ENCODE measurements at places on chromosomes 5 and 9. TPM values are rescaled to one million over a fixed set of nuclear protein-coding genes. Genes with fewer than 3 reads are reported as not detected.

DNA sequence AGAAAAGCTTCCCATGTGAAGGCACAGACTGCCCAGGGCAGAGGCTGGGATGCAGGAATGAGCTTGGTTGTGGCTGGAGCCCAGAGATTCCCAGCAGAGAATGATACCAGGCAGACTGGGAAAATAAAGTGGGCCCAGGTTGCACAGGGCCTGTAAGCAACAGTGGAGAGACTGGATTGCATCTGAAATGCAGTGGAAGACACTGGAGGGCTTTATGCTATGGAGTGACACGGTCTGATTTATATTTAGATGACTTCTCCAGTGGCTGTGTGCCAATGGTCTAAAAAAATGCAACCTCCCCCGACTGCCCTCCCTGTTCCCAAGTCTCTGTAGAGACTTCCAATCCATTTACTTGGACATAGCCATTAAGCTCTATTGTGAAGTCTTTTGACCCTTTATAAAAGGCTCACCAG lies 951.1 kb upstream of the DMAC1 start:
- DNase-seq = no peak

- no peak for DNase-seq
These were observed 66.8 kb downstream of the MAMDC2 start for GRCh38 chr9:70110194-70111041.

DNA sequence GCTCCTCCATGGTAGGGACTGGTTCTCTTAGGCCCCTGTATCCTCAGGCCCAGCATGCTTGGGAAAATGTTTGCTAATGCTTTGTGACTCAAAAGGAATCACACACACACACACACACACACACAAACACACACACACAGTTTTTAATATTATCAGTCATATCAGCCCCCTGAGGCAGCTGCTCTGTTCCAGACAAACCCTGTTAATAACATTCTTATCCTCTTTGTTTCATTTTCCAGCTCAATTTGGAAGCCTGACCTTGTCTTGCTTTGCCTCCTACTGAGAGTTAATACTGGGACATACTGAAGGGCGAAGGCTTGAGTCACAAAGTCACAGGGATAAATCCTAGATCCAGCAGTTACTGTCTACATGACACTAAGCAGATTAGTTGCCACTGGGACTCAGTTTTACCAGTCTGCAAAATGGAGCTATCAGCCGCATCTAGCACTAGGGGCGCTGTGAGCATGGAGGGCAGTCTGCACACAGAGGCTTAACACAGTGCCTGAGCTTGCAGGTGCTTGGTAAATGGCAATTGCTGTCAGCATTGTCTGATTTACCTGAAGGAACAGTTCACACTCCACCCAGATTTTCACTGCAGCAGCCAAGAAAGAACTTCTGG lies 37.1 kb upstream of the KCNMB1 start:
- DNase-seq = no peak

- peak; percentile 49 for DNase-seq
These were observed 5.8 kb upstream of the ACTBL2 start for GRCh38 chr5:57488215-57488955.

- DNase-seq = no peak
These were observed 51.3 kb downstream of the TGFBI start for GRCh38 chr5:136080113-136080482.

GRCh38 chr9:121455527-121456239 lies 44.0 kb downstream of the GGTA1 start:
- no peak for DNase-seq

IL3 gene
- not detected for total RNA-seq

DNA sequence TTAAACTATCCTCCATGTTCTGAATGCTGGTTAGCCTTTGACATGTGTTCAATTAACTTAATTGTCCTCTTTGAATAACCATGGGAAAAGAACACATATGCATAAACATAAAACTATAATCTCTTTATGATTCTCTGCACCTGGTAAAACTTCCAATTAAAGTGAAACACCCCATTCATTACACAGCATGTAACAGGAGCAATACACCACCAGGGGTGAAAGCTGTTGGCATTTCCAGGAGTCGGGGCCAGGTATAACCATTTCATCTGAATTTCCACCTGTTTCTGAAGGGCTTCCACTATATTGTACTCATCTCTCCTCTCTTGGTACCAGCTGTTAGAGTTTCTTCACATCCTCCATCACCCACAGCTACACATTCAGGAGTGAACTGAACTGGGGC lies 303.8 kb downstream of the EDIL3 start:
- no peak for DNase-seq

- DNase-seq = no peak
These were observed 349.9 kb downstream of the PIK3R1 start for GRCh38 chr5:68565427-68565826.

DNA sequence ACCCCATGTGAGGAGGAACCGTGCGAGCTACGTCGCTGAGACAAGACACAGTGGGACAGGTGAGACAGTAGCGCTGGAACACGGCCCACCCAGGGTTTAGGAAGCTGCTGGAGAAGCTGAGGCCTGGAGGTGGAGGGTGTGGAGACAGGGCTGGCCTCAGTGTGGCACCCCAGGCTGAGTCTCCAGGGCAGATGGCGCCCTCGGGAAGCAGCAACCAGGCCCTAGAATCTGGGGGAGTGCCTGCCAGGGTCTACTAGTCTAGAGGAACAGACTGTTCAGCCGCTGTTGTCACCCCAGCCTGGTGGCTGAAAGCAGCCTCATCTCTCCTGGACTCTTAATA lies 4.6 kb upstream of the TERT start:
- DNase-seq = no peak

ADAMTS2 gene
- total RNA-seq = under 0.01 TPM

- DNase-seq = peak; percentile 67
These were observed 6.3 kb downstream of the PAX5 start for GRCh38 chr9:37027582-37028419.

DNA sequence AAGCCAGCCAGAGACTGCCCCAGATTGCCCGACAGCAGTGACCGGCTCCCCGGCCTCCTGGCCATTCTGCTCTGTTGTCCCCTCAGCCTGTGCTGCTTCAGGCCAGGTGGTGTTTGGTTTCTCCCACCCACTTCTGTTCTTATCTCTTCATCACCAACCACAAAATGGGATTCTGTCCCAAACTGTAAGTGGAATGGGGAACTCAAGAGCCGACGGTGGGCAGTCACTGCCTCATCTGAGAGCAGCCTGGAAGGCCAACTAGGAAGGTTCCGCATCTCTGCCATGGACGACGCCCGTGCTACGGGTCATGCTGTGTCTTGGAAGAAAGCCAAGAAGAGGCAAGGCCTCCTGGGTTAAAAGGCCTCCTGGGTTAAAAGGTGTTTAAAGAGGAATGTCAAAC lies 219.0 kb upstream of the PIK3R1 start:
- DNase-seq = no peak

PCDHA1 gene
- total RNA-seq = under 0.01 TPM

DNA sequence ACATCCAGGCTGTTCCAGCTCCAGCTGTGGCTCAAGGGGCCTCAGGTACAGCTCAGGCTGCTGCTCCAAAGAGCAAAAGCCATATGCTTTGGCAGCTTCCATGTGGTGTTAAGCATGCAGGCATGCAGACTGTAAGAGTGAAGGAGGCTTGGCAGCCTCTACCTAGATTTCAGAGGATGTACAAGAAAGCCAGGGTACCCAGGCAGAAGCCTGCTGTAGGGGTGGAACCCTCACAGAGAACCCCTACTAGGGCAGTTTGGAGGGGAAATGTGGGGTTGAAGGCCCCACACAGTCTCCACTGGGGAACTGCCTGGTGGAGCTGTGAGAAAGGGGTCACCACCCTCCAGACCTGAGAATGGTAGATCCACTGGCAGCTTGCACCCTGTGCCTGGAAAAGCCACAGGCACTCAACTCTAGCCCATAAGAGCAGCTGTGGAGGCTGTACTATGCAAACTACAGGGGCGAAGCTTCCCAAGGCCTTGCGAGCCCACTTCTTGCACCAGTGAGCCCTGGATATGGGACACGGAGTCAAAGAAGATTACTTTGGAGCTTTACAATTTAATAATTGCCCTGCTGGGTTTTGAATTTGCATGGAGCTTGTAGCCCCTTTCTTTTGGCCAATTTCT lies 14.3 kb upstream of the SLC22A5 start:
- DNase-seq = no peak

DNA sequence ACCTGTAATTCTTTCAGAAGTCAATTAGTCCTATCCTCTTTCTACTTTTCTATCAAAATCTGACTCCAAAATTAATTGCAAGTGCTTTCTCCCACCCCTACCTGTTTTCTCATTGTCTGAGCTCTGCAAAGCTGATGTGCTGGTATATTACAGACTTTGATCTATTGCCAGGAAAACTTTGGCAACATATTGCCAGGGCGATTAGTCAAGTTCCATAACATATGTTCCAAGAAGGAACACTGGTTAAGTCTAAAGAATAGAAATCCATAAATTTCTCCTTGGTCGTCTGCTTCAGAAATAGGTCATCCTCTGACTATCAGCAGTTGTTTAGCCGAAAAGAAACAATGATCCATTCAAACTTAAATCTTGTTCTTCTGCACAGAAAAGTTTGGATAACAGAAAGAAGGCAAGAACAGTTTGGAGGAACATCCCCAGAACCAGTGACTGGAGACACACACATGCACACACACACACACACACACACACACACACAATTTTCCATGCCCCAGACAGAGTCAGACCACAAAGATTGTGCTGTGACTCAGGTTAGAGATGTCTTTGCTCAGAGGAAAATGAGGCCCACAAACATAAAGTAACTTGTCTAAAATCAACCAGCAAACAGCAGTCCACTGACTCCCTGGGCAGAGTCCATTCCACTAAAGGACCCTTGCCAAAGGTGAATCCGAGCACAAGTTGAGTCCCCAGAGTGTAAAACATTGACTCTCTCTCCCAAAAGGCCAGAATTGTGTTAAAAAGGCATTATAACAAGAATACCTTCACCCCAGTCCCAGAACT lies 202.1 kb downstream of the DEPDC1B start:
- DNase-seq = no peak

FAM221B gene
- total RNA-seq = not detected

DNA sequence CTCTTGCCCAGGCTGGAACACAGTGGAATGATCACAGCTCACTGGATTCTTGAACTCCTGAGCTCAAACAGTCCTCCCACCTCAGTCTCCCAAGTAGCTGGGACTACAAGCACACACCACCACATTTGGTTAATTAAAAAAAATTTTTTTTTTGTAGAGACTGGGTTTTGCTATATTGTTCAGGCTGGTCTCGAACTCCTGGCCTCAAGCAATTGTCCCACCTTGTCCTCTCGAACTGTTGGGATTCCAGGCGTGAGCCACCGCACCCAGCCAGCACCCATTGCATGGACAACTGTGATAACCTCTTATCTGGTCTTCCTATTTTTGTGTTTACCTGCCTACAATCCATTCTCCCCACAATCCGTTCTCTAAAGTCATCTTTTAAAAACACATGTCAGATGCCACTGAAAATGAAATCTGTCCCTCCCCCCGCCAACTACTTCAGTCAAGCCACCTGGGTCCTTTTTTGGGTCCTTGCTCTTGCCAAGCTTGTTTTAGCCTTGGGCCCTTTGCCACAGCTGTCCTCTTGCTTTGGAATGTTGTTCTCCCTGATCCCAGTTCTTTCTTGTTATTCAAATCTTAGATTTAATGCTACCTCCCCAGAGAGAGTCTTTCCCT lies 250.5 kb downstream of the PIK3R1 start:
- no peak for DNase-seq

PCDHB13 gene
- not detected for total RNA-seq

AQP7 gene
- total RNA-seq = not detected

DNA sequence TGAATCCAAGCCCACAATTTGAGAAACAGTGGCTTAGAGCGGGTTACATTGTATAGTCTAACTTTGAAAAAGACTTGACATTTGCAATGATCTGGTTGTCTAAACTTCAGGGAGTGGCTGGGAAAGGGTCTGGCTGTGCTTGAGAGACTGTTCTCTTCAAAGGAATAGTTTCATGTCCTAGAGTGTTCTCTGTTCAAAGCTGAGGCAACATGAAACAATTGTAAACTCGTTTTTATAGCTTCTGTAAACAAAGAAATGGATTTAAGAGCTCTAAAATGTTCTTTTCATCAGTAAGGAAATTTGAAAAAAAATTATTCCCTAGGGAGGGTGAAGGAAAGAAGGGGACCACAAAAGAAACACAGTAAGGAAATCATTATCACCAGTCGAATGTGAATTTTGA lies 41.6 kb downstream of the FOCAD start:
- no peak for DNase-seq

- DNase-seq = no peak
These were observed 231.0 kb downstream of the AP3B1 start for GRCh38 chr5:78063495-78063894.

GRCh38 chr9:98410185-98410697 lies 154.8 kb upstream of the TBC1D2 start:
- DNase-seq = peak; percentile 47

DNA sequence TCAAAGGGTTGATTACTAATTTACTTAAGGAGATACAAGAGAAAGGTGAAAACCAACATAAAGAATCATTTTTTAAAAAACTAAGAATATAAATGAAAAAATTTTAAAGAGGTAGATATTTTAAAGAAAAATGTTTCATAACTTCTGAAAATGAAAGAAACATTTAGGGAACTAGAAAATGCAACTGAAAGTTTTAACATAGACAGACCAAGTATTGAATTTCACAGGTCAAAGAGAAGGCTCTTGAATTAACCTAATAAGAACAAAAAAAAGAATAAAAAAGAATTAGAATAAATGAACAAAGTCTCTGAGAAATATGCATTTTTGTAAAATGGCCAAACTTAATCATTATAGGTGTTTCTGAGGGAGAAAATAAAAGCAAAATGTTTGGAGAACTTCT lies 16.1 kb upstream of the FAM174A start:
- DNase-seq = no peak

DNA sequence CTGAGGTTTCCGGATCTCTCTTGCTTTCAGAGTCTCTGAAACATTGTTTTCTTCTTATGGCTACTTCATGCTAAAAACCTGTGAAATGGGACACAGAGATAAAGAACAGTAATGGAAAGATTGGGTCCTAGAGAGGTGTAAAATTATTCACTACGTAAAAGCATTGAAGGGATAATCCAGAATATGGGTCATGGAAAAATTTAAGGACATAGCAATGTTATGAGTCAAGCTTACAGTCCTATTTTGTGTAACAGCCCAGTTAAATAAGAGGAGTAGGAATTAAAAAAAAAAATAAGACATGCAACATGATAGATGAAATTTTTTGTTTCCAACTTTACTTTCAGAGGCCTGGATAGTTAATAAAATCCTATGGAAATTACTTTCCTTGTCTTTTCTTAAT lies 61.9 kb upstream of the ELL2 start:
- DNase-seq = peak; percentile 76

DNA sequence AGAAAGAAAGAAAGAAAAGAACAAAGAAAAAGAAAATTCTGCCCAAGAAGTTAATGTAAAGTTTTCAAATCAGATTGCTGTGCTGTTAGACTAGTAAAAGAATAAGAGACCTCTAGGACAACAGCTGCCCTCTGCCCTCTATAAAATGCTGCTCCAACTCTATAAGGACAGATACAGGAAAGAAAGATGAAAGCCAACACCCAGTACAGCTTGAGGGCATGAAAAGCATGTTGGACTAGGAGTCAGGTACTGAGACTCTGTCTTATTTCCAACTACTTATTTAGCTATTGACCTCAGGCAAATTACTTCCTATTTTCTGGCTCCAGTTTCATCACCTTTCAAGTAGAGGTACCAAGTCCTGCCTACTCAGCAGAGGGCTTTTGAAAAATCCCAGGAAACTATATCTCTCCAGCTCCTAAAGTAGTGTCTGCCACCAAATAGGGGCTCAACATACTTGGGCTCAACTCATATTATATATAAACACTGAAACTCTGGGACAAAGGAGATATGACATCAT lies 5.7 kb downstream of the HBEGF start:
- no peak for DNase-seq

TRIM14 gene
- total RNA-seq = 5.8 TPM
